ENCODE measurements at places on chromosomes 12 and 14.

GRCh38 chr12:42728770-42729534 is 139.4 kb upstream of the PRICKLE1 start:
- DNase-seq: no peak

- DNase-seq: no peak
These were observed 91.8 kb downstream of the SLC38A1 start for GRCh38 chr12:46177025-46177424.

- DNase-seq: no peak
These were observed 122.2 kb upstream of the METAP2 start for GRCh38 chr12:95351748-95352147.

- DNase-seq: no peak
These were observed 195.7 kb downstream of the RBM19 start for GRCh38 chr12:113770389-113770865.

- no peak for DNase-seq
These were observed 236.5 kb upstream of the PELI2 start for GRCh38 chr14:55881577-55882241.

All from stimulated activated CD8-positive, alpha-beta memory T cell treated with anti-CD3 and anti-CD28 coated beads, Interleukin-12 subunit alpha, Interleukin-12 subunit beta, amount 100 ng/mL, for 4 hours (primary cell).